Cerebellar cortex (tissue), 1 donor: ENCODE measurements at places on chromosomes 4 and X.

DNA sequence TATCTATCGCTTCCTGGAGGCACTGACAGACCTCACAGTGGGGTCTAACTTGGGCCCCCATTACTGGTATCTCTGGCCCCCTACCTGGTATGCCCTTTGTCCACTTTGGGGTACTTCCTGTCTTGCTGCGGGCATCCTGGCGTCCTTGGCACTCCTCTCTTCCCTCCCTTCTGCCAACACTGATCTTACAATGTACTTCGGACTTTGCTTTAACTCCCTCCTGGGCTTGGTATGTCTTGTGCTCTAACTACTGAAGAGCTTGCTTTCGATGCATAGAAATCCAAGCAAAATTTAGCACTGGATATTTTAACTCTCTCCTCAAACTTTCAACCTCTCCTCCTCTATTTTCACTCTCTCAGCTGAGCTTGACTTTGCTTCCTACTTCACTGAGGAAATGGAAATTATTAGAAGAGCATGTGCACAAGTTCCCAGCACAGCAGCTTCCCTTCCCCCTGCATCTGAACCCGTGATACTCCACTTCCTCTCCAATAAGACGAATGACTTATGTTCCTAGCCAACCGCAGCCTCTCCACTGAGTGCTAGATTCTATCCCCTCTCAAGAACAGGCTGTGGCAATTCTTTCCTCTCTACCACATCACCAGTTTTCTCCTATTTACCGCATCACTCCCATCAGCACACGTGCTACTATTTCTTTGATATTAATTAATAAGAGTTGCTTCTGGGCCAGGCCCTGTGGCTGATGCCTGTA is 52.9 kb downstream of the SUPT20HL2 start:
- no peak for DNase-seq

GRCh38 chr4:38871593-38871992 is 4.0 kb downstream of the FAM114A1 start:
- DNase-seq, result no peak

GRCh38 chr4:36414248-36414647 is 132.8 kb downstream of the DTHD1 start:
- DNase-seq, result no peak

DNA sequence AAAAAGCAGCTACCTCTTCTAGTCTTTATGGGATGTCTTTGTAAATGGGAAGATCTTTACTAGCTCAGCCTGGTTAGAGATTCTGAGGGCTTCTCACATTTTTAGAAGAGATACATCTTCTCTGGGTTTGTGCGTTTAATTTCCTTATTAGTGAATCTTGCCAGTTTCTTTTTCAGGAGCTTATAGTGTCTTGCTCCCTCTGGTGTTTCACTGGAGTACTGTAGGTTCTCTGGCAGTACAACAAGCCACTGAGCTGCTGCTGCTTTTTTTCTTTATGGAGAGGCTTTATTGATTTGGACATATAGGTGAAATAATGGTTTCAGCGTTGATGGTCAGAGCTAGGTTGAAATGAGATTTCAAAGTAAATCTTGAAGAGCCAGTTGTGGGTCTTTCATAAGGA is 82.9 kb downstream of the LAS1L start:
- DNase-seq, result peak; percentile 0
